ENCODE measurements at places on chromosomes 4 and X. TPM values are rescaled to one million over a fixed set of nuclear protein-coding genes. Genes with fewer than 3 reads are reported as not detected.

Gene TLL1
- total RNA-seq = 0.11 TPM

Gene SYP
- total RNA-seq = 0.49 TPM

Gene ENAM
- 0.27 TPM for total RNA-seq

Gene GAR1
- total RNA-seq = 27.2 TPM

Gene CCDC158
- not detected for total RNA-seq

Gene PAGE2
- not detected for total RNA-seq

Gene BEND2
- not detected for total RNA-seq

Gene NIPAL1
- total RNA-seq = 8.7 TPM

Gene KIT
- total RNA-seq = not detected

Gene CXCL6
- total RNA-seq = not detected

Gene PNMA6F
- not detected for total RNA-seq

Gene CENPVL2
- total RNA-seq = not detected

Gene BEX4
- total RNA-seq = 2.0 TPM

Gene GAGE13
- not detected for total RNA-seq

Gene FGFRL1
- total RNA-seq = 1.1 TPM

Measured in GM12878 (cell line).